ENCODE measurements at places on chromosomes 4 and X.

DNA sequence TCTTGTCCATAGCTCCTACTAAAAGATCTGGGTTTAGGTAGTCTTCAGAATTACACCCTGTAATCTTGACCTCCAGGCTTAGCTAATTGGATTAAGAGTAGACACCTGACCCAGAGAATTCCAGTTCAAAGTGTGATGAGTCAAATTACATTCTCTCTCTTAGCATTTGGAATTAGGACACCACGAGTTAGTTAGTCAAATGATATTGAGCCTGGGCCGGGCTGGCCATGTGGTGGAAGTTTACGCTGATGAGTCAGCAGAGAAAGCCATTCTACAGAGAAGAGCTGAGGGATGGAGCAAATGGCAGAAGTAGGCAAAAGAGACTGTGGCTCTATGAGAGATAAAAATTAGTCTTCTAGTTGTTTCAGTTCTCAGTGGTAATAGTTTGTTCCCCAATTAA, 31.1 kb downstream of the CEP44 start:
- DNase-seq: no peak

GRCh38 chr4:4930677-4931076, 71.2 kb downstream of the MSX1 start:
- DNase-seq: no peak

- no peak for DNase-seq
Measured at GRCh38 chrX:45006002-45006800, 133.2 kb downstream of the KDM6A start.

DNA sequence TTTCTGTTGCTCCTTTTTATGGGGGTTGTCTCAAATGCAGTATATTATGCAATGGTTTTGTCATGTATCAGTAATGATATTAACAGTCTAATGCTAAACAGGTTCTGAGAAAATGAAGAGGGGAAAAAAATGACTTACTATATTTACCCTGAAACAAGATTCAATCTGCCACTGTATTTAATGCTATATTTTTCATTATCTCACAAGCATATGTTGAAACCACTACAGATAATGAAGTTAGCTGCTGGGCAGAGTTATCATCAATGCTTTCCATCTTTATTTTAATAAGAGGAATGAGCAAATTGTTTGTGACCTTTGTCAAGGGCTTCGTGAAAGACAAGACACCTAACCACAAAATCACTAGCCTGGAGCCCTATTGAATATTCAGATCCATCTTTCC, 32.6 kb upstream of the NAA11 start:
- no peak for DNase-seq

- no peak for DNase-seq
Measured at GRCh38 chrX:147981038-147981752, at the start of gene FMR1NB. Gene FMR1NB, plus strand, starts transcription at chrX:147981337. Its CDS starts 66 bp downstream, at chrX:147981403.

GRCh38 chr4:72779241-72779640, 210.2 kb upstream of the ADAMTS3 start:
- DNase-seq: no peak

DNA sequence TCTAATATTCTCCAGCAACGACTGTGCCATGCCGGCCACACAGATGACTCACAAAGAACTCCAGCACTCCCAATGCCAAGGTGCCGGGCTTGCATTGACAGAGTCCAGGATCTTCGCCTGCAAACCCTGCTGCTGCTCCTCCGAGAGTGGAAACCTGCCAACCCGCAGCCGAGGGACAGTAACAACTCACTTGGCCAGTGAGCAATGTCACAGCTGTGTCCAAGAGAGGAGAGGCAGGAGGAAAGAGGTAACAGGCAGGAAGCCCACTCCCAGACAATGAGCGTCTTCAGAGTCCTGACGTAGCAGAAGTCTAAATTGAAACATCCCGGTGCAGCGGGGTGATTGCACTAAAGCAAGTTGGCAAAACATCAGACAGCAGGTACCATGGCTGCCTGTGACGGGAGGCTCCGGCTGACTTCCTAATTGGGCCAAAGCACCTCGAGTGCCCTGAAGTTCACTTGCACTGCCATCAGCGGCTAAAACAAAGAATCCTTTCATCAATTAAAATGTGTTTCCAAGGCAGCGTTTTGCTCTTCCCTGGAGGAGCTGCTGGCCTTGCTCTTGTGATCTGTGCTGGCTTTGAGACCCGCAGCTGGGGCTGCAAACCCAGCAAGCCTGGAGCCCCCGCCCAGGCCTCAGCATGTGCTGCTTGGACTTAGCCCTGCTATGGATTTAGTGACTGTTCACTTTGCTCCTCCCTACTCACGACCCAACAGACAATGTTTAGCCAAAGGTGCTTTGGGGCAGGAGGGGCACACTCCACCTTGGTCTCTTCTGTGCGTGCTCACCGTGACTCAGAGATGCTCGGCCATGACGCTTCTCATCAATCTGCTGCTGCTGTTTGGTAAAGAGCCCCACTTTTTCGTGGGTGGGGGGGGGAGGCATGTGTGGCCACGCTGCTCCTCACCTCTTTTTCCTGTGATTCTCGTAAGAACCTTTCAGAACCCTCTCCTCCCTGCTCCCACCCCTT, 36.5 kb downstream of the DCTD start:
- peak; percentile 27 for DNase-seq

- no peak for DNase-seq
Measured at GRCh38 chrX:19907794-19908193, 20.4 kb upstream of the SH3KBP1 start.

- DNase-seq: peak; percentile 42
Measured at GRCh38 chrX:152637649-152638442, at the start of gene GABRQ. Gene GABRQ, plus strand, starts transcription at chrX:152637895. Its CDS starts 308 bp downstream, at chrX:152638203.

DNA sequence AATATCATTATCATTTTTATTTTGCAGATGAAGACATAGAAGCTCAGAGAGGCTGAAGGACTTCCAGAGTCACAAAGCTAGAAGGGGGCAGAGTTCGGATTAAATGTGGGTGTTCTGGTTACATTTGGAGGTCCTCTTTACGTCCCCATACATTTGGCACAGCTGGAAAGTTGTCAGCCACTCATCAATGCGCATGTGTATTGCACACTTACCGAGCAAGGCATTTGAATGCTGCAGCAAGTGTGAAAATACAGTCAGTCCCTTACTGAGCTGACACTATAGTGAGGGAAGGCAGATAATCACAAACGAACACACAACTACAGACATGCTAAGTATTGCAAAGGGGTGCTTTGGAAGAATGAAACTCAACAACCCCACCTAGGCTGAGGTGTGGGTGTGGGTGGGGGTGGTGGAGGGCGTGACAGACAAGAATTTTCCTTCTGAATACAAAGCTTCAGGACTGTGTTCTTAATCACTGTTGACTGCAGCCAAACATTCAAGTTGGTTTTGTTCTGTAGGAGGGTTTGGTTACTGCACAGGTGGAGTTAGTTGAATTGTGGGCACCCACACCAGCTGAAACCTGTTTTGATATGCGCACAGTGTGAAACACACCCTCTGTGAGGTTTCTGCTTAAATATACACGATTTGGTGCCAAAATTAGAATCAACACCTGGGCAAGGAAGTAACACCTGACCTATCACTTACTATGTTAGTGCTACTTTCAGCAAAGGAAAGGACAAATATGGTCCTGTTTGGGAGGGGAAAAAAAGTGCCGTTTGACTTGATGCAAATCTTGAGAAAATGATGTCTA, 72.4 kb downstream of the COQ2 start:
- DNase-seq: no peak

DNA sequence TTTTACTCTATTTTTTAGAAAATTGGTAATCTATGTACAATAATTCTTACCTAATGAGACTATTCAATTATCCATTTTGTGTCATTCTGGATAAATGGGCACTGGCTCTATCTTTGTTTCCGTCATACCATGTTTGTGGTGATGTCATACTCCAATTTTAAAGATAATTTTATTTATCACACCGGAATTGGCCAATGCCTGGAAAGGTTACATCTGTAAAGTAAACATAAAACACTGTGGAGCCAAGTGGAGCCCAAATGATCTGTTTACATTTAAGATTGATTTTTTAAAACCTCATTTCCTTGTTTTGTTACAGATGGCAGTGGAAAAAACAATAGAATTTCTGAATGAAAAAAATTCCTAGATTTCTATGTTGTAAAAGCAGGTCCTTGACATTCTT, 120.2 kb upstream of the GPRIN3 start:
- DNase-seq: no peak

DNA sequence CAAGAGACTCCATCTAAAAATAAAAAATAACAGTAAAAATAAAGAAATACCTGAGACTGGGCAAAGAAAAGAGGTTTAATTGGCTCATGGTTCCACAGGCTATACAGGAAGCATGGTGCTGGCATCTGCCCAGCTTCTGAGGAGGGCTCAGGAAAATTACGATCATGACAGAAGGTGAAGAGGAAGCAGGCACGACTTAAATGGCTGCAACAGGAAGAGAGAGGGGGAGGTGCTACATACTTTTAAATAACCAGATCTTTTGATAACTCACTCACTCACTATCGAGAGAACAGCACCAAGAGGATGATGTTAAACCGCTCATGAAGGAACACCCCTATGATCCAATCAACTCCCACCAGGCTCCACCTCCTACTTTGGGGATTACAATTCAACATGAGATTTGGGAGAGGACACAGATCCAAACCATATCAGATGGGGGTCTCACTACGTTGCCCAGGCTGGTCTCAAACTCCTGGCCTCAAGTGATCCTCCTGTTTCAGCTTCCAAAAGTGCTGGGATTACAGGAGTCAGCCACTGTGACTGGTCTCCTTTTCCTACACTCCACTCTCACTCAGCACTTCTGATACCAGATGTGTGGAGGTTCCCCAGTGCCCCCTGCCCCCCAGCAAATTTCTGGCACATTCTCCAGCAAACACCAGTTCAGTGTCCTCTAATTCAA, 11.9 kb upstream of the ZNF157 start:
- DNase-seq: no peak

- no peak for DNase-seq
Measured at GRCh38 chrX:22060415-22061280, 28.5 kb downstream of the PHEX start.

- DNase-seq: no peak
Measured at GRCh38 chr4:175380841-175381240, 431.2 kb downstream of the GPM6A start.

- DNase-seq: no peak
Measured at GRCh38 chr4:85968945-85969819, 390.7 kb downstream of the MAPK10 start.

DNA sequence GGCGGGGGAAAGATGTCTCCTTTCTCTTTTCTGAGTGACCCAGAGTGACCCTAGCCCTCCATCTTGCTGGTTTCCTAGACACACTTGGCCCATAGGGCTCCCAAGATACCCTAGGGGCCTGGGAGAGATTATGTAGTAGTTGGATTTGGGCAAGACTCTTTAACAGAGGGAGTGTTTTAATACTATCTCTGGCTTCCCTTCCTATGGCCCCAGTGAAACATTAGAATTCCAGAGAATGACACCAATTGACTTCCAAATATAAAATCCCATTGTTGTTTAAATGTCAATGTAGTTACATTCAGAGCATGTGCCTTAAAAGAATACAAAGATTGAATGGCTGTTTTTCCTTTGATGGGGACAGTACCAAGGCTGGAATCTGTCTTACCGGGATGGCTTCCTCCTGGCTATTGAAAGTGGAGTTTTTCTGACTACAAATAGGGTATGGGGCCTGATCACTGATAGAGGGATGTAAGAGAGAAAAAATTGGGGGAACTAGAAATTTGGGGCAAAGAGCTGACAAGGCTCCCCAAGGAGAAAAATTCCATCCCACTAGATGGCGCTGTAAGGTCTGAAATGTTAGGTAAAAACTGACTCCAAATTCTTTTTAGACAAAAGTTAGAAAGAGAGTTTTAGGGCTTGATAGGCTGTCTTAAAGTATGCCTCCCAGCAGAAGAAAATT, 10.7 kb downstream of the TENT5D start:
- no peak for DNase-seq
